ENCODE measurements at places on chromosomes 3 and 15.

DNA sequence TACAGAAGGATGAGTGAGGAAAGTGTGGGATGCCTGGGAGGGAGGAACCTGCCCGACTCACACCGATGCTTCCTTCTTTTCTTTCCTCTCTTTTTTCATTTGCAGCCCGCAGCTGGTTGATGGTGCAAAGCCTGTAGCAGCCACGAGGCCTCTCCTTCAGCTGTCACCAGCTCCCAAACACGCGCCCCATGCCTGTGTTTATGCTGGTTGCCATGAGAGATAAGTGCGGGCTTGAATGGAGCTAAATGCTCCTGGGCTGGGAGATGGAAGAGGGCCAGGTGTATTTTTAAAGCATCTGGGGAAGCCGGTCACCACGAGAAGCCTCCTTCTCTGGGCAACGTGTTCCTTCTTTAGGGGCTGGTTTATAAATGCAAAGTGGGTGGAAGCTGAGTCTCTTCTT is 9.3 kb downstream of the COLQ start:
- no peak for DNase-seq

- no peak for DNase-seq
Measured at GRCh38 chr3:9088441-9089353, 125.4 kb upstream of the RAD18 start.

GRCh38 chr3:45191924-45192417 is 34.1 kb downstream of the TMEM158 start:
- no peak for DNase-seq

DNA sequence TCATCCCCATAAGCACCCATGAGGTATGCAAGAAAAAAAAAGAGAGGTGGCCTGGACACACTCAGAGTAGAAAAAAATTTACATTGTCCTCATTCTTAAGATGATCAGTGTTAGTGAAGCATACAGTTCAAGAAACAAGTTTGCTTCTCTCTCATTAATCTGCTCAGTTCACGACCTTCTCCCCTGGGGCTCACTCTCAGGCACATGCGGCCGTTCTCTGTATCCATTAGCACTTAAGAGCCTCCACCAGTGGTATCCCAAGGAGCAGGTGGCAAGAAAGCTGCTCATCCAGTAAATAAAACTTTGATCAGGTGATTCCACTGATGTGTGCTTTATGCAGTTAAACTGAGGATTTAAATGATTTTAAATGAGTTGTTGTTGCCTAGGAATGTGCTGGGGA is 57.4 kb downstream of the ARHGAP31 start:
- no peak for DNase-seq

DNA sequence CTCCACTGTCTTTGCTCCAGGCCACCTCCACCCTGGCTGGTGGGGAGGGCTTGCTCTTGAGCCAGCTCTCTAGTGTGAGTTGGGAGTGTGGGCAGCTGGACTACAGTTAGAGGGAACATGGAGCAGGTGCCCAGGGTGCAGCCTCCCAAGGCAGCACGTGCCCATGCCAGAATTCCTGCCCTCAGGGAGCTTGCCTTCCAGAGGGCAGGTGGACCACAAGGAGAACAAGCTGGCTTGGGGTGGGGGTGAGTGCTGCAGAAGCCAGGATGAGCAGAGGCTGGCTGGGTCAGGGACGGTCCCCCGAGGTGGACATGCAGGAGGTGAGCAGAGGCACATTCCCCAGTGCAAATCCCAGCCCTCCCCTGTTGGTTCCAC is 89.5 kb downstream of the VGLL4 start:
- no peak for DNase-seq

DNA sequence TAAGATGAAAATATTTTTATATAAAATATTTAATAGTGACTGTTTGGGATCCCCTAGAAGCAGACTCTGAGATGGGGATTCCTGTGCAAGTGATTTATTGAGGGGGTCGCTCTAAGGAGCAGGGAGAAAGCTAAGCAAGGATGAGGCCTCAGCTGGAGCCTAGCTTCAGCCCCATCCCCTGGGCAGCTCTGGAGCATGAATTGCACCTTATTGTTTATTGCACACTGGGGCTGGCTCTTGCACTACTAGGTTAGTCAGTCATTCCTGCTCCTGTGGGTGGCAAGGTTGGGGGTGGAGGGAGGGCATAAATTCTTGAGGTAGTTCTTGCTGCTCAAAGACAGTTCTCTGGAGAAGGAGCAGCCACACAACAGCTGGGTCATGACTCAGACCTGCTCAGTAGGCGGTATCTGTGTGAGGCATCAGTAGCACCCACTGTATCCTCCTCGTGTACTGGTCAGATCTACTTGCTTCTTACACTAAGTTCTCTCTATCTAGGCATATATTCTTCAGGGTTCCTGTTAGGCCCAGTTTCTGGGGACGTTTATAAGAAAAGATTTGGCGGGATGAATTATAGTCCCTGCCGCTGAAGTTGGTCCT is 27.2 kb upstream of the TNFSF10 start:
- DNase-seq: peak; percentile 87

DNA sequence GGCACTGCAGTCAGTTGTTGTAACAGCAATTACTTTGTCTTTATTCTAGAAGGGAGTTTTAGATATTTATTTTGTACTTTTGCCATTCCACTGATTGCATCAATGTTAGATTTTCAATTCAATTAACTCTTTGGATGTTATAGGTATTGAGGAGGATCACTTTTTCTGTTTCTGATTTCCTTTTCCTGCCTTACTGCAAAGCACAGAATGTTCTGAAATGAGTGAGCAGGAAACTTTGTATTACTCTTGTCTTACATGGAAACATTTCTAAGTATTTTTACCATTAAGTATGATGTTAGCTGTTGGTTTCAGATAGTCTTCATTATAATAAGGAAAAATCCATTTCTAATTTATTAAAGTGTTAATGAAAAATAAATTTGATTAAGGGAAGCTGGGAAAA is 80.5 kb downstream of the OSBPL10 start:
- DNase-seq: no peak

DNA sequence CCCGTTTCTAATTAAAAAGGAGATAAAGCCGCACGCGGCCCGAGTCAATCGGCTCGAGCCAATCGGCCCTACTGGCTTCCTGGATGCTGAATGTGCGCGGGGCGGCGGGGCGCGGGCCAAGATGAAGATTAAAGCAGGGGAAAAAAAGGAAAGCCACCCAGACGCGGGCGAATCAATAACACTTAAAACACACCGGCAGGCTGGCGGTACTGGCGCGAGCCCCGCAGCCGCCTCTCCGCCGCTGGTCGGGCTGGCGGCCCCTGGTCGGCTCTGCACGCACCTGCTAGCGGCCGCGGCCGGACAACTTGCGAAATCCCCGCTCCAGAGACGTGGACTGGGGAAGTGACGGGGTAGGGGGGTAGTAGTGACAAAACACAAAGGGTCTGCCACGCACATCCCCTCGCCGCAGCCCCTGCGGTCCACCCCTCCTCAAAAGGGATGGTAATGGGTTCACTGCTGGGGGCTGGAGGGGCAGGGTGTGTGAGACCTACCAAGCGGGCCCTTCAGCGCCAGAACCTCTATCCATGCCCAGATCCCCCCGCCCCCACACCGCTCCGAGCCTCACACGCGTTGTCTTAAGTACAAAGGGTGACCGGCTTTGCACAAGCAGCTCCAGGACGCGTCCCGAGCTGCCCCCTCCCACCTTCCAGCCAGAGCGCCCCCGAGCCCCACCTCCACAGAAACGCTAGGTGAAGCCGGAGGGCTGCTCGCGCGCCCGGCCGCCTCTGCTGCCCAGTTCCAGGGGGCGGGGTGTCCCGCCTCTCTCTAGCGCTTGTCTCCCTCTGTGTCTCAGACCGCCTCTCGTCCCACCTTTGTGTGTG is 1.4 kb downstream of the WNT7A start:
- peak; percentile 37 for DNase-seq

DNA sequence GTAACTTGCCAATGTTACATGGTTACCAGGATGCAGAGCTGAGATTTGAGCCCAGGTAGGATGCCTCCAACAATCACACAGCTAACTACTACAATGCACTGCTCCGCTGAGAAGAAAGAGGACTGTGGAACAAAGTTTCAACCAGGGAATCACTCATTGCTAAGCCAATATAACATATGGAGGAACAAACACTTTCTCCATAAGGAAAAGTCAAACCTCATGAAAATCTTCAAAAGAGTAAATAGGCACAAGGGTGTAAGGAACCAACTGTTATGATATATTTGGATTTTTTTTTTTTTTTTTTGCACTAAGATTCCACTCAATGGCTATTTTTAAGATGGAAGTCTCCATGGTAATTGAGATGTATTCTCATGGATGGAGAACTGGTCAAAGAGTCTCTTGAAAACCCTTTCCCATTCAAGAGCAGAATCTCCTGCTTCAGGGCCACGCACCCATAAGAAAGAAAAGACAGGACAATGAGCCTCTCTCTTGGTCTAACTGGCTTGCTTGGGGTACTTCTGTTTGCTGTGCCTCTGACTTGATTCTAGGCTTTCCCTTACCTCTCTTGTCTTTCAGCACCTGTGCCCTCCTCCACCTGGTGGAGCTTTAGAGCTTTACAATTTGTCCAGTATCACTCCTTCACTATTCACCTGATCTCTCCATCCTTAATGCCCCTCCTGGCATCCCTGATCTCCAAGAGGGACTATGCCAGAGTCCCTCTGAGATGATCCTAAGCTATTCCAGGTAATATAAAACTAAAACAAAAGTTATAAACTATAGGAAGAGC is 252.8 kb downstream of the NTRK3 start:
- DNase-seq: no peak

DNA sequence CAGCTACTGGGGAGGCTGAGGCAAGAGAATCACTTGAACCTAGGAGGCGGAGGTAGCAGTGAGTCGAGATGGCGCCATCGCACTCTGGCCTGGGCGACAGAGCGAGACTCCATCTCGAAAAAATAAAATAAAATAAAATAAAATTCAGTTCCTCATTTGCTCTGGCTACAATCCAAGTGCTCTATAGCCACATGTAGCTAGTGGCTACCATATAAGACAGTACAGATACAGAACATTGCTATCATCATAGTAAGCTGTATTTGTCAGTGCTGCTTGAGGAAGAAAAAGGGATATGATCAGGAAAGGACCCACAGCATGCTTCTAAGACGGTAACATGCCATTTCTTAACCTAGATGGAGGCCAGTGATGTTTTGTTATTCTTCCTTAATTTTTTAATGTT is 88.7 kb upstream of the CDAN1 start:
- DNase-seq: no peak

DNA sequence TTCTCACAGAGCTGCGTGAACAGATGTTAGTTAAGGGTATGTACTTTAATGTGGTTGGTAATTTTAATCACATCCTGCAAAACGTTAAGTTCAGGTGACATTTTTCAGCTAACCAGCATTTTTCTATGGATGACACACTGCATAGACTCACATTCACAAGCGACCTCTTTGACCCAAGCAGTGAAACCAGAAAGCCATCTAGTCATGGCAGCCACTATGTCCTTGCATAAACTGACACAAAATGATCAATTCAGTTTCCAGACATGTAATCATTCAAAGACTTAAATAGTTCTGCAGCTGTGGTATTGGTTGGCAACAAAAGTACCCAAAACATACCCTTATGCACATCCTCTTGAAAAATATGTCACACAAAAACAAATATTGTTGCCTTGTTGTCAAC is 7.4 kb upstream of the CAPN7 start:
- no peak for DNase-seq

DNA sequence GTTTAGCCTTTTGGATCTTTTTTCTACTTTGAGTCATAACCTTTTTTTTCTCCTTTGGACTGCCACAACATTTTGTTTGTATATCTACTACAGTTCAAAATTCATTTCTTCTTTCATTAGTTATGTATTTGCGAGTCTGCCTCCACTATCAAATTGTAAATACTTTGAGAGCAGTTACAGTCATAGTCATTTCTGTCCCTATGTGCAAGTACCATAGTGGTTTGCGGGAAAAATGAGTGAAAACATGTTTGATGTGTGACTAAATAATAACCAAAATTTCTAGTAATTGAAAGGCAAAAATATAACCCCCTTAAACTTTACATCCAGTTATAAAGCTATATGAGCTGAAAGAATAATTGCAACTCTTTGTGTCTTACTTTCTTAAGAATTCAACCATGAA is 45.8 kb upstream of the CCDC50 start:
- DNase-seq: no peak

GRCh38 chr15:90929246-90930019 is 2.9 kb downstream of the HDDC3 start:
- DNase-seq: no peak

- peak; percentile 53 for DNase-seq
Measured at GRCh38 chr3:113532698-113533533, 561 bp downstream of the SIDT1 start.

GRCh38 chr3:146280864-146281263 is 30.0 kb upstream of the PLSCR4 start:
- DNase-seq: no peak

GRCh38 chr3:181773921-181774320 is 62.2 kb downstream of the SOX2 start:
- no peak for DNase-seq

- no peak for DNase-seq
Measured at GRCh38 chr15:60385620-60386552, 11.9 kb downstream of the ANXA2 start.

All from activated naive CD4-positive, alpha-beta T cell treated with Interleukin-2 at 50 U/mL for 16 hours (primary cell).